ENCODE measurements at places on chromosomes 11 and 22.

- DNase-seq: no peak
Observed at GRCh38 chr22:44212936-44213335, 32.2 kb downstream of the PARVG start.

DNA sequence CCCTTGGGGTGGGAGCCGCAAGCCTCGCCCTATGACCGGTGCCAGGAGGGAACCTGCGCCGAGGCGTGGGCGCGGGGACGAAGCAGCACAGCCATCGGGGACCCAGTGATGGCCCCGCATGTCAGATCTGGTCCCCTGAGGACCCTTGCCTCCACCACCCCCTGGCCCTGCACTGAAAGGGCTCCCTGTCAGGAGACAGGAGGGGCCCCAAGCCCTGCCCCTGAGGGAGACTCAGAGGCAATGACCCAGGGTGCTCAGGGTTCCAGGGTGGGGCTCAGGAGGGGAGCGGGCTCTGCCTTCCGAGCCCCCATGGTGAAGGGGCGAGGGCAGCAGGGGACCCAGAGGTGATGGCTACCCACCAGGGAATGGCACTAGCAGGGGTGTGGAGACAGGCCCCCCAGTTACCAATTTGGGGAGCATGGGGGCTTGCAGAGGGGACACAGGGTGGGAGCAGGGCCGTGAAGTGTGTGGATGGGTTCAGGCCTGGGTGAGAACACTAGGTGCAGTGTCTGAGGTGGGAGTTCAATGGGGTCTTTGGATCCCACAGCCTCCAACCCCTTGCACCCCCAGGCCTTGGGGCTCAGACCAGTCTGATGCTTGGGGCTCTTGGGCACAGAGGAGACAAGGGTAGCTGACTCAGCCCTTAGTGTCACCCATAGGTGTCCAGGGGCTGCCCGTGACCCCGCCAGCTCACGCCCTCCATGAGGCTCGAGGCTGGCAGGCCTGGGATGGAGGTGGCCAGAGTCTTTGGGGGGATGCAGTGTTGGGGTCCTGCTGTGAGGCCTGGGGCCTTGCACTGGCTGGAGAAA, 499 bp downstream of the LRRC56 start:
- DNase-seq: no peak

DNA sequence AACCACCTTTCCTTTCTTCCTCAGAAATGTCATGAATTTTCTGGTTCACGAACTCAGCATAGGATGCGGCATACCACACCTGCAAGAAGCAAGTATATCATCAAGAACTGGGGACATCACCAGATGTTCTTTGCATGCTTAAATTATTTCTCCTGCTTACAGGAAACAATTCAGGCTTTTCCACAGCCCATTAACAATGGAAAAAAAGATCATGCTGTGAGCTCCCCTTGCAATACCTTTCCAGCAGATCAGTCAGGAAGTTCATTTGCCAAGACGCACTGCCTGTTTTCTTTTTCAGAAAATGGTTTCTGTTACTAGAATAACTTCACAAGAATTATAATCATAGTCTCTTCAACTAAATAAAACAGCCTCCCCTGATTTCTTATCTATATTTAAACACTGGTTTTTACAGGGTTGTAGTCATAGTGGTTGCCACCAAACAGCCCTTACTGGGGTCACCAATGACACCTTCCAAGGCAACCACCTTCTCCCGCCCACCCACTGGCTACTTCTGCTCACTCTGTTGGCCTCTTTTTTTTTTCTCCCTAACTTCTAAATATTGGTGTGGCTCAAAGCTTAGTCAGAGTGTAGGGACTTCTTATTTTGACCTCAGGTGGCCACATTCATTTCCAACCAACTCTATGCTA, 42.3 kb upstream of the NFRKB start:
- no peak for DNase-seq

GRCh38 chr11:124778281-124778680, 16.2 kb upstream of the ESAM start:
- no peak for DNase-seq

GRCh38 chr11:1772270-1773130, 8.8 kb upstream of the CTSD start:
- no peak for DNase-seq

DNA sequence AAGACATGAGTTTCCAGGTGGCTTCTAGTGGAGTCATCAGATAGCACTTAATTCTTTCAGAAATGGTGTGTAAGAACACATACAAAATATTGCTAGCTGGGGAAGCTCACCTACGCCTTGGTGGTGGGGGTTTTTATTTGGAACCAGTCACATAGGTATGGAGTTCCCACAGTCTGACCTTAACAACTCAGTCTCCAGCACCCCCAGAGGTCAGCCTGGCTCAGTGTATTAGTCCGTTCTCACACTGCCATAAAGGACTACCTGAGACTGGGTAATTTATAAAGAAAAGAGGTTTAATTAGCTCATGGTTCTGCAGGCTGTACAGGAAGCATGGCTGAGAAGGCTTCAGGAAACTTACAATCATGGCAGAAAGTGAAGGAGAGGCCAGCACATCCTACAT, 317.5 kb upstream of the ZC3H12C start:
- DNase-seq: no peak

- no peak for DNase-seq
Observed at GRCh38 chr22:24588757-24589481, 4.0 kb downstream of the LRRC75B start.

GRCh38 chr11:72091292-72091691, 10.6 kb downstream of the LRRC51 start:
- DNase-seq: peak; percentile 73

DNA sequence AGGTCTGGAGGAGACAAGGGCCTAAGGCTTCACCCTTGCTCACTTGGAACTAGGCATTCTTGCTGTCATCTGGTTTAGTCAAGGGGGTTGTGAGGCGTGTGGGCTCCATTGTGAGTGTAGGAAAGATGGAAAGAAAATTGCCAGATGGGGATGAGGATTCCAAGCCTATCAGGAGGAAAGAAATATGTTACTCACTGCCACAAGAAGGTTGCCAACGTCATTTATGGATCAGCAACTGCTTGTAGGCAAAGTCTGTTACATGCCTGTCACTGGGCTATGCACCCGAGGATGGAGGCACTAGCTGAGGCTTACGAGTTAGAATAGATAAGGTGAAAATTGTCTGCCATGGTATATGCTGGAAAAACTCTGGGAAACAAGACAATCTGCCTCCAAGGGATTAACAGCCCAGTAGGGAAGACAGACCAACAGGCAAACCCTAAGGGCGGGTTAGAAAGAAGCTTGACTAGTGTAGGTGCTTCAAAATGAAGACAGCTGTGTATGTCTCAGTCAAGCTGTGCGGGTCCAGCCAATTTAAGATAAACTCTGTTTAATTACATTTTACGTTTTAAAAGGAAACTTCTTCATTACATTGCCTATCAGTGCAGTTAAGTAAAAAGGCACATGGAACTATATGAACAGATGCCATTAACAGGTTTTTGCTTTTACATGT, 47.4 kb downstream of the SNX19 start:
- DNase-seq: no peak

GRCh38 chr11:105000797-105001196, 22.2 kb downstream of the CASP5 start:
- DNase-seq: no peak

DNA sequence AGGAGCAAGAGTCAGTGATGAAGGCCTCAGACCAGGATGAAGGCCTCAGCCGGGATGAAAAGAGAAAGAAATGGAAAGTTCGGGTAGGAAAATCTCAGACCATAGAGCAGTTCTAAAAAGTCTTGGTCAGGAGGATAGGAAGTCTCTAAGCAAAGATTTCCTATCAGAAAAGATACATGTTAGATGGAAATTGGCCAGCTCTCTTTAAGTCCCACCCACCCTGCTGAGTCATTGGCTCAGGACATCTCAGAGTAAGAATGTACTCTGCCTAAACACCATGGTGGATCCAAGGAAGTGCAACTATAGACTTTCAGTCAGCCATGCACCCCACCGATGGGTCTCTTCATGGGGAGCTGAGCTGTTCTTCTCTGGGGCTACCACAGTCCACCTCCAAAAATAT, 4.4 kb downstream of the OR8B3 start:
- DNase-seq: no peak

DNA sequence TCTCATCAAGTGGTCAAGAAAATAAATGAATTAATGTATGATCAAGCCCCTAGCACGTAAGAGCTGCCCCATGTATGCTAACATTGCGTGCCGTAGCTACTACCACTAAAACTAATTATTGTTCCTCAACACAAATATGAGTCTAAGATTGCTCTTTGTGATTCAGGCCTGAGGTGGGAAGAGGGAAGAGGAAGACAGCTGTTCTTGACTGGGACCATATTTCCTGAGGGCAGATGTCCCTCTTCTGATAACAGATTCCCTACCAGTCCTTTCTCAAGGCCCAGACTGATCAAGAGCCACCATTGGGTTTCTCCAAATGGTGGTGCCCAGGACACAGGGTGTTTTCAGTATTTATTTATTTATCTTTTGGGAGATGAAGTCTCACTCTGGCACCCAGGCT, 87.2 kb upstream of the CADM1 start:
- DNase-seq: no peak

DNA sequence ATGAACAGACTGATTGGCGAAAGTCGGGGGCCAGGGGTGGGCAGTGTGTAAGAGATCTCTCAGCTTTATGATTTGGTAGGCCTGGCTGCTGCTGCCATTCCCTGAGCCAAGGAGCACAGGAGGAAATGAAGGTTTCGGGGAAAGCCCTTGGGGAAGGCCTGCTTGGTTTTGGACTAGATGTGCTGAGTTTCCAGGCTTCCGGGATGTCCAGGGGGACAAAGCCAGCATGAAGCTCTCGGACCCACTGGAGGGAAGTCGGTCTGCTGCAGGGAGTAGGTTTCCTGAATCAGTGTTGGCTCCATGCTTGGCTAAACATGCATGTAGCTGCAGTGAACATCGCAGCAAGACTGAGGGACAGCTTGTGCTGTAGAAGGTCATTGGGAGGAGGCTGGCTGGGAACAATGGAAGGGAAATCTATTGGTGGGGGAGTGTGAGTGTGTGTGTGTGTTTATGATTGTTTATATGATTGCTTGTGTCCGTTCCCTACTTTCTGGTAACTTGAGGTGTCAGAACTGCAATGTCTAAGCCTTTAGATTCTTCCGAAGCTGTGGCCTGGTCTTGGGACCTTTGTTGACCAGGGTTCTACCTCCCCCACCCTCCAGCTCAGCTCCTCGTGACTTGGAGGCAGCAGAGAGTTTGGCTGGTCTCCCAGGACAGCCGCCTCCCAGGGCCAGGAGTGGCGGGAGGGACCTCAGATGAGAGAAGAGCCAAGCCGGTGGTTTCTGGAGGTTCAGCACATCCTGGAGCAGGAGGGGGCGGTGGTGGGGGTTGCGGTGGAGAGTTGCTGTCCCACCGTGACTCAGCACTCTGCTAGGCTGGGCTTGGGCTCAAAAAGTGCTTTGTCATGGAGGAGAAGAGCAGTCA, 4.0 kb upstream of the FTH1 start:
- DNase-seq: no peak

GRCh38 chr11:3605771-3606203, 36.0 kb downstream of the ART5 start:
- DNase-seq: no peak
